Muscle of leg (tissue), 16 donors: ENCODE measurements at places on chromosomes 3 and 15.
A peak's percentile ranks its signal among the peaks of the same experiment; 100 is the strongest.

GRCh38 chr3:171295484-171296373 lies 164.5 kb downstream of the TNIK start:
- H3K4me1 ChIP-seq: peaks cover 20% of the 10 kb centered on the region
- H3K27ac ChIP-seq: peak overlapping the region; percentile 68
- DNase-seq: peak; percentile 46
- H3K36me3 ChIP-seq: no peaks in the 10 kb centered on the region

DNA sequence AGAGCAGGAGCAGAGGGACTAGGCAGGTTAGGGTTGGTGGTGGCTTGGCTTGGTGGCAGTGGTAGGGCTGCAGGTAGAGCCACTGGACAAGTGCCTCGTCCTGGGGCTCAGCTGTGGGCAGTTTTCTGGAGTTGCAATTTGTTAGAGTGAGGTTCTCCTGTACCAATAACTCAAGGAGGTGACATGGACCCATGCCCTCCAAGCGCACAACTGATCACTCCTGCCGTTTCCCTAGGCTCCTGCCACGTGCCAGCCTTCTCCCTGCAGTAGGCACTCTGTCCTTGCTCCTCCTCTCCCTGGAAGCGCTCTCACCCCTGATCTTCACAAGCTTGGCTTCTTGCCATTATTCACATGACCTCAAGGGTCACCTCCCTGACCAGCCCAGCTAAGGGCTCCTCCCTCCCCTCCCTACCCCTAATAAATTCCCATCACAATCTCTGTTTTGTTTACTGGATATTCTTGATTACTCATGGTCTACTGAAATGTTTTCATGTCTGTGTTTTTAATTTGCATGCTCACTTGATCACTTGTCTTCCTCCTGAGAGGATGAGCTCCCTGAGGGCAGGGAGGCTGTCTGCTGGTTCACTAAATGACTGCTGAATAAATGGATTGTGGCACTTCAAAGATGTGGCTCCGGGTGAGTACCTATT lies 3.3 kb downstream of the WNT7A start:
- H3K36me3 ChIP-seq: no peaks in the 10 kb centered on the region
- H3K4me1 ChIP-seq: peaks cover 15% of the 10 kb centered on the region
- no peak overlapping the region for H3K27ac ChIP-seq
- H3K27me3 ChIP-seq: peaks cover 85% of the 10 kb centered on the region
- no peak for DNase-seq

GRCh38 chr15:93703092-93703739 lies 528.1 kb upstream of the MCTP2 start:
- H3K27ac ChIP-seq: no peak overlapping the region
- no peak for DNase-seq
- H3K36me3 ChIP-seq: no peaks in the 10 kb centered on the region
- H3K27me3 ChIP-seq: no peaks in the 10 kb centered on the region
- no peak overlapping the region for H3K4me3 ChIP-seq
- H3K4me1 ChIP-seq: peaks cover 11% of the 10 kb centered on the region

DNA sequence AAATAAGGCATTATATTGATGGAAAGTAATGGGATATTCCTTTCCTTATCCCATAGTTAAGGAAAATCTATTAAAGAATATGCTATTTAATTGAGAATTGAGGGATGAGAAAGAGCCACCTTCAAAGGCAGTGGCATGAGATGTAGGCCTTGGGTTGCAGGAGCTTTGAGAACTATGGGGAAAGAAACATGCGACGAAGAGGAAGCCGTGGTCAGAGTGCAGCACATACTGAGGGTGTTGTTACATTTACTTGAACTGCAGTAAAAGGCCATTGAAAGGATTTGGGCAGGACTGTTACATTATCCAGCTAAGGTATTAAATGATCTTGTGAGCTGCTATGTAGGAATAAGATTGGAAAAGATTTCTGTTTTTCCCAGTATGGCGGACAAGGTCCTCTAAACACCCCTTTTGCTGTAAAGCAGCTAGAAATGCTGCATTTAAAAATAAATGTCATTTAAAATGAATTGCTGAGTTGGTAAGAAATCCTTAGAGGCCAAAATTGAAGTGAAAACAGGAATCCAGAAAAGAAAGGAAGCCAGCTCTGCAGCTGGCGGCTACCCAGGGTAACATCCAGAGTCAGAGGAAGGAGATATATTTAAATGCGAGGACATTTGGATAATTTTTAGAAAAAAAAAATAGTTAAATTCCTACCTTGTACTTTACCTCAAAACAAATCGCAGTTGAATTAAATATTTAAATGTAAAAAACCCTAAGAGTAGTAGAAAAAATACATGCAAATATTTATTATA lies 61.7 kb downstream of the IL1RAP start:
- DNase-seq: peak; percentile 58
- no peak overlapping the region for H3K27ac ChIP-seq
- H3K4me3 ChIP-seq: no peak overlapping the region
- no peaks in the 10 kb centered on the region for H3K27me3 ChIP-seq
- no peaks in the 10 kb centered on the region for H3K36me3 ChIP-seq
- H3K4me1 ChIP-seq: no peaks in the 10 kb centered on the region

- no peaks in the 10 kb centered on the region for H3K36me3 ChIP-seq
- peak; percentile 53 for DNase-seq
- peaks cover 4% of the 10 kb centered on the region for H3K27me3 ChIP-seq
- no peak overlapping the region for H3K4me3 ChIP-seq
Observed at GRCh38 chr15:58980351-58980939, 7.0 kb upstream of the RNF111 start.

DNA sequence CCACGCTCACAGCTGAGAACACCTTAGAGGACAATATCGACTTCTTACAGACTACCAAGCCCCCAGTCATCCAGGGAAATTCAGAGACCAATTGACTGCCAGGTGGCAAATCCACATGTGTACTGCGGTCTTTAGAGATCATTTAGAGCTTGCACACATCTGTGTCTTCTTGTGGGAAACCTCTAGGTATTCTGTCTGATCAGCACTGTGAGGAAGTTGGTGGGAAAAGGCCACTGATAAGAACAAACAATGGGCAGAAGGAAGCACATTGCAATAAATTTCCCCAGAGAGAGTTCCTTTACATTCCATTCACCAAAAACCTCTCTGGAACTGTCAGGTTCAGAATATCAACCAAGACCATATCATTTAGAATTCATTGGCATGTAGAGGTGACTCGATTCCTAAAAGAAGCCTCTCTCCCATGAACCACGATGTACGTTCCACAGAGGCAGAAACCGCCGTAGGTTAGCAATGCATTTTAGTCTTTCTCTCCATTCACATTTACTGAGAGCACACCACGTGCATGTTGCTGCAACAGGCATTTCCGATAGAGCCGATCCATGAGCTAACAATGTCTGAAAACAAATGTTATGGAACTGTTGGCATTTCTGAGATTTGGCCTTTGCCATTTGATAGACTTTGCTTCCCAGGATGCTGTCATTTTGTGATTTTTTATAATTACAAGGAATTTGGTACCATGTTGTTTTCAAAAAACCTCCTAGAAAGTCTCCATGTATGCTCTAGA lies 287.3 kb upstream of the TPRG1 start:
- peaks cover 7% of the 10 kb centered on the region for H3K36me3 ChIP-seq
- no peak overlapping the region for H3K4me3 ChIP-seq
- no peak overlapping the region for H3K27ac ChIP-seq

DNA sequence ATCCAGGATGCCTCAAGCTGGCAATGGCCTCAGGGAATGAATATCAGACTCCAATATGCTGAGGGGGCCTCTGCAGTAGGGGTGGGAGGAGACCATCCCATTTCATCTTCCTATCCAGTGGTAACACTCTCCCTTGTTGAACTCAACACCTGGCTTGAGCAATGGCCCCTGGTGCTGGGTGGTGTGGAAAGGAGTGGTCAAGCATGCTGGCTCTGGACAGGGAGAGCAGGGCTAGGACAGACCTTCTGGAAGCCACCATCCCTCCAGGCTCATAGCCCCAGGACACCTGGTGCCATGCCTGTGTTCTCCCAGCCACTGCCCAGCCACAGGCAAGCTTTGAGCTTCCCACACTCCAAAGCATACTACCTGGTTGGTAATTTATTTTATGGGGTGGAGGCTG lies 9.6 kb downstream of the DNAH1 start:
- H3K4me1 ChIP-seq: no peaks in the 10 kb centered on the region
- no peak overlapping the region for H3K27ac ChIP-seq
- H3K36me3 ChIP-seq: no peaks in the 10 kb centered on the region
- no peak for DNase-seq
- no peak overlapping the region for H3K4me3 ChIP-seq

DNA sequence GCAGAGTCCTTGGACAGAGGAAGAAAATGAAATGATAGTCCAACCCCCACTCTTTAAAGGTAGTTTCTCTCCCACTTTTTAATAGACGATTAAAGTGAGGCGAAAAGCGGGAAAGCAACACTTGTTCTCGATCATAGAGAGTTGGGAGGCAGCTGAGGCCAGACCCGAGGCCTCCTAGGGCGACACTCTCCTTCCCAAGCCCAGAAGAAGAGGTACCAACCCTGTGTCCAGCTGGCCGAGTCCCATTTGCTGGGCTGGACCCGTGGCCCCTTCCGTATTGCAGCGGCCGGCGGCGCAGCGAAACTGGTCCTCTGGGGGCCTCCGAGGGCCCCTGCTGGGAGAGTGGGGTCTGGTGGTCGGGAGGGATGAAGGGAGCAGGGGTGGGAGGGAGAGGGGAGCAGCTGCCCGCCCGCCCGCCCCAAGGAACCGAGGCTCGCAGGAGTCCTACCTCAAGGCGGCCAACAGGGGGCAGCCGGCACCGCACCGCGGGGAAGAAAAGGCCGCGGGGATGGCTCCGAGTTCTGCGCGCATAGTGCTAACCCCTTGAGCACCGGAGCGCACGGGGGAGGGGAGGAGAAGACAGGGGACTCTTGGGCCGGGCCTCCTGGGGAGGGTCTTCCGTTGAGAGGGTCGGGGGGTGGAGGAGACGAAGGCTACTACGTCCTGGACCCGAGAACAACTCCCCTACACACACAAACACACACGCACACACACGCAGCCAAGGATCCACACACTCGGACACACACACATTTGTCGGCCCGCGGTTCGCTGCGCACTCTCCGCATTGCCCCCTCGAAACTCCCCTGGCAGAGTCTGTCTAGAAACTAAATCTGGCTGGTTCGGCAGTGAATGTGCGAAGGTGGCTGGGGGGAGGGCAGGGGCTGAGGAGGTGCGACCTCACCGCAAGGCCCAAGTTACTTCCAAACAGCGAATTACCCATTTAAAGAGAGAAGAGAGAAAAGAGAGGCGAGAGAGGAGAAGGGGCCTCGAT lies 2.0 kb downstream of the WNT5A start:
- H3K4me1 ChIP-seq: peaks cover 53% of the 10 kb centered on the region
- H3K36me3 ChIP-seq: no peaks in the 10 kb centered on the region
- H3K27me3 ChIP-seq: peaks cover 79% of the 10 kb centered on the region
- peak overlapping the region; percentile 80 for H3K4me3 ChIP-seq

DNA sequence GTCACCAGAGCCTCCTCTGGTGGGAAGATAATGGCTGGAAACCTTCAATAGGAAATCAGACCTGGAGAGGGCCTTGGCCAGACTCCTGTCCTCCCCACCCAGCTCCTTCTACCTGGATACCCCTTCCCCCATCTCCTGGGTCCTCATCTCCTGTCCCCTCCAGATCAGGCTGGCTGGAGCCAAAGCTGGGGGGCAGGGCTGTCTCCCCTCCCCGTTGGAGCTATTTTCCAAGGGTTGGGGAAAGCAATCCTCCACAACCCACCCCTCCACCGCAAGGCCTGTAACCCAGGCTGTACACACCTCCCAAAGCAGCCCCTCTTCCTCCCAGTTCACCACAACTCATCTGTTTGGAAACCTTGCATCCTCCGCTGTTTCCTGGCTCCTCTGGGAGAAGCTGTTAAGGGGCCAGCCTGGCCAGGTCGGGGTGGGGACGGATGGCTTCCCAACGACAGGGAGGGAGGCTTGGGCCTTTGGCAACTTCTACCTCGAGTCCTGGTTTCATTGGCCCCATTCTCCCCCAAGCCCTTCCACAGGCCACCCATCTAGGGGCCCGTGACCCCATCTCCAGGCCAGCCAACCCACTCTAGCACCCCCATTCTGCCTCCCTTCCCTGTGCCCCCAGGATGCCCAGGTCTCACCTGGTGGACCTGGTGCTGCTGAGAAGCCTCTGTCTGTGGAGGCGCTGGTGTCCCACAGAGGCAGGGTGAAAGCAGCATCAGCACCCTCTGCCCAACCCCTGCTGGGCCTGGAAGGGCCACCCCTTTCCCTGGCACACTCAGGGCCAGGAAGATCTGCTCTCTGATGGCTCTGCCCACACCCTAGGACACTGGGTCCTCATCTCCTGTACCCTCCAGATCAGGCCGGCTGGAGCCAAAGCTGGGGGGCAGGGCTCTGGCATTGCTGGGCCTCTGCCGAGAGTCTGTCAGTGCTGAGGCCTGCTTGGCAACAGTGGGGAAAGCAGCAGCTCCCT lies 22.1 kb upstream of the GOLGA6C start:
- no peak overlapping the region for H3K4me3 ChIP-seq
- no peaks in the 10 kb centered on the region for H3K4me1 ChIP-seq
- H3K27me3 ChIP-seq: peaks cover 15% of the 10 kb centered on the region
- no peak for DNase-seq
- no peaks in the 10 kb centered on the region for H3K36me3 ChIP-seq

DNA sequence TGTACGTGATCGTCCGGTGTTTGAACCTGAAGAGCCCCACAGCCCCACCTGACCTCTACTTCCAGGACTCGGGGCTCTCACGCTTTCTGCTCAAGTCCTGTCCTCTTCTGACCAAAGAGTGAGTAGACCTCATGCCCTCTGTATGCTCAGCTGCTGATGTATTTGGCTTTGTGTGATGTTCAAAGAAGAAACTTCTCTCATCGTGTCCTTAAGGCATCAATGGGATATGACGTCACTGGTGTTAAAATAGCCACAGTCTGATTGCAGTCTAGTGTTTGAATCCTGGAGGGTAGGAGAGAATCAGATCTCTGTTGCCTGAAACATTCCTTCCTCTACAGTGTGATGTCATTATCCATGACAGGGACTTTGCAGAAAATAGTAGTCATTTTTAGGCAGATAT lies 28.1 kb downstream of the ABHD2 start:
- no peak for DNase-seq
- no peak overlapping the region for H3K4me3 ChIP-seq
- peaks cover 22% of the 10 kb centered on the region for H3K36me3 ChIP-seq

GRCh38 chr3:67526246-67526645 lies 128.2 kb downstream of the SUCLG2 start:
- no peaks in the 10 kb centered on the region for H3K4me1 ChIP-seq
- no peak for DNase-seq
- H3K27ac ChIP-seq: no peak overlapping the region
- H3K27me3 ChIP-seq: no peaks in the 10 kb centered on the region
- H3K4me3 ChIP-seq: no peak overlapping the region
